ENCODE measurements at places on chromosomes 5 and 9.

DNA sequence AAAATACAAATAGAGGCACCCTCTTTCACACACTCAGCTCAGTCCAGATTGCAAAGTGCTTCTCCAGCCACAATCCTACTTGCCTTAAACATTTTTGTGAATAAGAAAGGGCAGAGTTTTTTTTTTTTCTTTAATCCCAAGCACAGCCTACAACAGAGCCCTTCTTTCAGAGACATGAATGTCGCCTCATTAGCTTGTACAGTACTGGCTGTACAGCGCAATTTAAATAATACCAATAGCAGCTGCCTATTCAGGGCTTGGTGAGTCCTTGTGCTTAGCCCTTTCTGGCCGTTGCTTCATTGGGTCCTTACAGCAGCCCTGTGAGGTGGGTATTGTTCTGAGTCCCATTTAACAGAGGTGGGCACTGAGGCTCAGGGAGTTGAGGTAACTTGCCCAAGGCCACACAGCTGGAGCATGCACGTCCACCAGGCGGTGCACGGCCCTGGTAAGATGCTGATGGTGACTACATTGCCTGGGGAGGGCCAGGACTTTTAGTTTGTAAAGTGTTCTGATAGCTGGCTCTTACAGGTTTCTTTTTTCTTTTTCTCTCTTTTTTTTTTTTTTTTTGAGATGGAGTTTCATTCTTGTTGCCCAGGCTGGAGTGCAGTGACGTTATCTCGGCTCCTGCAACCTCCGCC is 23.1 kb downstream of the NDST1 start:
- DNase-seq, result no peak

DNA sequence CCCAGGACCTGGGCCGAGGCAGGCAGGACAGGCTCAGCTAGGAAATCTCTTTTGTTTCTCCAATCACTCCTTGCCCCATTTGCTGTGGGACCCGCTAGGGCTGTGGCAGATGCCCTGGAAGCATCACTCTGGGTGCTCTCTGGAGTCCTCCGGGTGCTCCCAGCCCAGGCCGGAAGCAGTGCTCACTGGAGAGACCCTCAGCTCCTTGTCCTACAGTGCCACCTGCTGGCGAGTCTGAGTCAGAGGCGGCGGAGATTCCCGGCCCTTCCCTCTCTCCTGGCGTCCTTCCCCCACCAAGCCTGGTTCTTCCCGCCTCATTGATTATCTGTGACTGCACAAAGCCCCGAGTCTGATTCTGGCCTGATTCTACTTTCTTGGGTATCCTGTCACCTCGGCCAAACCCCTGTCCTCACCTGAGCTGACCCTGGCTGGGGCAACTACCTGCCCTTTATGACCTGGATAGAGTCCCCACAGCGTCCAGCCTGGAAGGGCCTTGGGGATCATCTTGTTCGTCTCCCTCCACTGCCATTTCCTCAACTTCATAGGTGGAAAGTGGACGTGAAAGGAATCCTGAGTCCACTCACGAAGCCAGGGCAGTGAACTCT is 7.3 kb upstream of the BARHL1 start:
- peak; percentile 90 for DNase-seq

DNA sequence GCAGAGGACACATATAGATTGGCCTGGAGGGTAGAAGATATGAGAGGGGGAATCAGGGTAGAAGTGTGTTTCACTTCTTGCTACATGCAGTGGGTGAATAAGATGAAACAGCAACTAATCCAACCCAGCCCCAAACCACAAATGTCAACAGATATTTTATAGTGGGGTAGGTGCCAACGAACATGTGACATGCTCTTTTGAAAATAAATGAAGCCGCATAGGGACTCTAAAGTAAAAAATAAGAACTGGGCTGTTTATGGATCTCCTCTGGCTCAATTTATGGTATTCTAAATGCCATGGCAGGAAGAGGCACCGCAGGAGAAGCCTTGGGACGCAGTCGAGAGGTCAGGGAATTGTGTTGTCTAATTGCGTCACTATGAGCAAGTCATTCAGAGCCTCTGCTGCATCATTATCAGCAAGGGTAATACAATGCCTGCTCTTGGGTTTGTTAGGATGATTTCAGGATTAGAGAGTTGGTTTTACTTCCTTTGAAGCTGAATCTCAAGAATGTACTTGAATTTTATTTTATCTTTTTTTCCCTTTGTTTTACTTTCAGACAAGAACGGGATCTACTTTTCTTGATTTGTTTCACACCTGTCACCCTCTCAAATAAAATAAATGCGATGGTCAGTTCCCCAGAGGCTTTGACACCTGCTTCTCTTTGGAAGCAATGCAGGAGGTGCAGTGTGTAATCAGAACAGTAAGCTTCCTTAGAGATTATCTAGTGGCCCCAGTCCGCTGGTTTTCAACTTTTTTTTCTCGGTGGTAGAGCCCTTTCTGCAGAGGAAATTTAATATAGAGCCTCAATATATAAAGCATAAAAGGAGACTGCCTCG is 375.6 kb upstream of the CLINT1 start:
- DNase-seq, result peak; percentile 17

GRCh38 chr9:137411645-137412380 is 11.1 kb downstream of the EXD3 start:
- DNase-seq, result peak; percentile 78

- DNase-seq, result no peak
Measured at GRCh38 chr5:6319116-6319515, 59.2 kb downstream of the MED10 start.

Measured in AG08395 (cell line).